ENCODE measurements at places on chromosomes 3 and 15. TPM values are rescaled to one million over a fixed set of nuclear protein-coding genes. Genes with fewer than 3 reads are reported as not detected.

Gene SLC51A
- total RNA-seq, result not detected

Gene SI
- total RNA-seq, result not detected

GRCh38 chr15:45156744-45157455 lies 27.1 kb downstream of the DUOX1 start:
- H3K27ac ChIP-seq, result no peak overlapping the region
- H3K4me1 ChIP-seq, result no peaks in the 10 kb centered on the region
- no peak overlapping the region for H3K4me3 ChIP-seq
- no peak for DNase-seq
- no peaks in the 10 kb centered on the region for H3K36me3 ChIP-seq
- H3K27me3 ChIP-seq, result no peaks in the 10 kb centered on the region

DNA sequence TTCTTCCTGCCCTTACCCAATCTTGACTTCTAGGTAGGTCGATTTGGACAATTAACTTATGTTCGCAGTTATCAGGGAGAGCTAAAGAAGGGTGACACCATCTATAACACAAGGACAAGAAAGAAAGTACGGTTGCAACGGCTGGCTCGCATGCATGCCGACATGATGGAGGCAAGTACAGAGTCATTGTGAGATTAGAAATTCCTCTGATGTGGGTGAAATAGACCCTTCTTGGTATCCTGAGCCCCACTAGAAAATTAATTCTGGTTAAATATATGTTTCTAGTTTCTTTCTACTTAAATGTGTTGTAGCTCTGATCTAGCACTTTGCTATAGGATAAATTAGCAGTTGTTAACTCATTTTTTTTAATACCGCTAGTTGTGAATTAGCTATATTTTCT lies 13.6 kb downstream of the LXN start:
- peaks cover 12% of the 10 kb centered on the region for H3K4me1 ChIP-seq
- H3K36me3 ChIP-seq, result peaks cover 74% of the 10 kb centered on the region
- no peak for DNase-seq
- no peak overlapping the region for H3K27ac ChIP-seq
- H3K4me3 ChIP-seq, result no peak overlapping the region

DNA sequence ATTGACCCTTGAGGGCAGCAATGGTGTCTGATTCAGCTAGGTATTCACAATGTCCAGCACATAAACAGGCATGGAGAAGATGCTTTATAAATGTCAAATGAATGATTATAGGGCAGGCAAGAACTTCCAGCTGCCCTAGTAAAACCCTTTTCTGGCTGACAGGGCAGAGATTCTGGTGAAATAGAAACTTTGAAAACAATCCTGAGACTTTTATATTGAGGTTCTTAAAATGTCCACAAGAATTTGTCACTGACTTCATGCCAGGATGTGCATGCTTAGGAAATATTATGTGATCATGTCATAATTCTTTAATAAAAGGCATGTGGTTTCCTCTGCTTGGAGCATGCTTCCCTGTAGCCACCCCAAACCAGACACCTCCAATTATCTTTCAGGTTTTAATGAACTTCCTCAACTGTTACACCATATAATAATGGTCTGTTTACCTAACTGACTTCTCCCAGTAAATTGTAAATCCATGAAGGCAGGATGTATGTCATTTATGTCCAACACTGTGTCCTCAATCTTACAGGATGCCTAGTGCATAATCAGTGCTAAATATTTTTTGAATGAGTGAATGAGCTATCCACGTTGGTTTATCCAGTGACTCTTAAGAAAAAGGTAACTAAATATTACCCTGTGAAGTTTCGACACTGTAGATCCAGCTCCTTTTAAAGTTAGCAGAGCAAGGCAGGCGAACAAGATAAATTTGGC lies 43.4 kb upstream of the CLRN1 start:
- no peaks in the 10 kb centered on the region for H3K4me1 ChIP-seq
- H3K4me3 ChIP-seq, result no peak overlapping the region
- no peaks in the 10 kb centered on the region for H3K27me3 ChIP-seq
- no peaks in the 10 kb centered on the region for H3K36me3 ChIP-seq
- no peak overlapping the region for H3K27ac ChIP-seq

GRCh38 chr3:9147215-9147895 lies 102.1 kb downstream of the SRGAP3 start:
- H3K27me3 ChIP-seq, result no peaks in the 10 kb centered on the region
- H3K4me3 ChIP-seq, result no peak overlapping the region
- DNase-seq, result no peak

Measured in heart left ventricle (tissue), 16 donors.